ENCODE measurements at places on chromosomes 12 and 14.

GRCh38 chr12:105212438-105212837 lies 23.5 kb downstream of the APPL2 start:
- DNase-seq: no peak

GRCh38 chr12:52052468-52053186 lies 1.4 kb downstream of the NR4A1 start:
- no peak for DNase-seq

- DNase-seq: no peak
Observed at GRCh38 chr14:58270628-58271027, 26.0 kb downstream of the PSMA3 start.

GRCh38 chr12:10615532-10615931 lies 2.1 kb upstream of the MAGOHB start:
- DNase-seq: no peak
